ENCODE measurements at places on chromosomes 1 and 21. TPM values are rescaled to one million over a fixed set of nuclear protein-coding genes. Genes with fewer than 3 reads are reported as not detected.
A peak's percentile ranks its signal among the peaks of the same experiment; 100 is the strongest.

Gene GJA9
- total RNA-seq, result not detected

Gene NTNG1
- total RNA-seq, result 1.4 TPM

GRCh38 chr1:1371746-1372711 lies 3.0 kb downstream of the AURKAIP1 start:
- H3K4me1 ChIP-seq, result peaks cover 22% of the 10 kb centered on the region
- H3K4me3 ChIP-seq, result no peak overlapping the region
- H3K27ac ChIP-seq, result no peak overlapping the region

Gene RYR2
- 75.9 TPM for total RNA-seq

Gene FCRL5
- 0.54 TPM for total RNA-seq

DNA sequence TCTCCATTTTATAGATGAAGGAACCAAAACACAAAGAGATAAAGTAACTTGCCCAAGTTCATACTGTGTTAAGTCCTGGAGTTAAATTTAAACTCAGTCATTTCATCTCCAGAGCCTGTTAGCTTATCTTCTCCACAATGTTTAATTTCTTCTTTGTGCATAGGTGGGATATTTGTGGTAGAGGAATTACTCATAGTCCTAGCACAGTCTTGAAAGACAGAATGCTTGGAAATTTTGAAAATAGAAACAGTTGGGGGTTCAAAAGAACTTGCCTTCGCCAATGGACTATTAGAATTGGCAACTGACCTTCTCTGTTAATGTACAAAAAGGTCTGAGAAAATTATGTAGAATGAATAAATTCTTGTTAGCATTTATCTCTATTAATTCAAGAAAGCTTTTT lies 832.0 kb upstream of the PRMT6 start:
- no peaks in the 10 kb centered on the region for H3K27me3 ChIP-seq
- H3K36me3 ChIP-seq, result no peaks in the 10 kb centered on the region
- no peak overlapping the region for H3K4me3 ChIP-seq
- no peak for DNase-seq
- H3K27ac ChIP-seq, result no peak overlapping the region

GRCh38 chr1:61640531-61641530 lies 84.1 kb downstream of the TM2D1 start:
- DNase-seq, result no peak
- H3K27ac ChIP-seq, result peak overlapping the region; percentile 91
- no peaks in the 10 kb centered on the region for H3K36me3 ChIP-seq
- H3K4me1 ChIP-seq, result peaks cover 50% of the 10 kb centered on the region
- H3K4me3 ChIP-seq, result peak overlapping the region; percentile 69

GRCh38 chr1:152053375-152053774 lies 16.6 kb upstream of the S100A11 start:
- H3K27me3 ChIP-seq, result no peaks in the 10 kb centered on the region
- peaks cover 5% of the 10 kb centered on the region for H3K4me1 ChIP-seq
- H3K4me3 ChIP-seq, result no peak overlapping the region
- H3K27ac ChIP-seq, result no peak overlapping the region

GRCh38 chr1:108708691-108709660 lies 3.7 kb upstream of the FNDC7 start:
- H3K4me3 ChIP-seq, result no peak overlapping the region
- H3K4me1 ChIP-seq, result no peaks in the 10 kb centered on the region
- H3K27ac ChIP-seq, result no peak overlapping the region
- no peak for DNase-seq
- H3K27me3 ChIP-seq, result no peaks in the 10 kb centered on the region
- no peaks in the 10 kb centered on the region for H3K36me3 ChIP-seq

Gene CYP4A11
- not detected for total RNA-seq

GRCh38 chr1:82755671-82756070 lies 954.9 kb downstream of the ADGRL2 start:
- H3K36me3 ChIP-seq, result no peaks in the 10 kb centered on the region
- no peaks in the 10 kb centered on the region for H3K4me1 ChIP-seq

DNA sequence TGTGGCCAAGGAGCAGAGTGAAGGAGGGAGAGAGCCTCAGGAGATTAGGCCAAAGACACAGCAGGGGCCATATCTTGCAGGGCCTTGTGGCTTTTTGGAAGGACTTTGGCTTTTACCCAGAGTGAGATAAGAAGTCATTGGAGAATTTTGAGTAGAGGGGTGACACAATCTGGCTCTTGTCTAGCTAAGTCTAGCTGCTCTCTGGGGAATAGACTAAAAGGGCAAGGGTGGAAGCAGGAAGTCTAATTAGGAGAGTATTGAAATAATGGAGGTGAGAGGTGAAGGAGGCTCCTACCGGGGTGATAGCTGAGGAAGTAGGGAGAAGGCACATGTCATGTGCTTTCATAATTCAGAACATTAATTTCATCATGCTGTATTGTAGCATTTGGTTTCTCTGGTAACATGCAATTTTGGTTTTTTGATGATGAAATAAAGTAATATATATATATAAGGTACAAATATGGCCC lies 34.3 kb upstream of the KCNA3 start:
- no peaks in the 10 kb centered on the region for H3K36me3 ChIP-seq
- H3K27me3 ChIP-seq, result no peaks in the 10 kb centered on the region
- H3K4me1 ChIP-seq, result no peaks in the 10 kb centered on the region

Gene SPRR2E
- total RNA-seq, result not detected

DNA sequence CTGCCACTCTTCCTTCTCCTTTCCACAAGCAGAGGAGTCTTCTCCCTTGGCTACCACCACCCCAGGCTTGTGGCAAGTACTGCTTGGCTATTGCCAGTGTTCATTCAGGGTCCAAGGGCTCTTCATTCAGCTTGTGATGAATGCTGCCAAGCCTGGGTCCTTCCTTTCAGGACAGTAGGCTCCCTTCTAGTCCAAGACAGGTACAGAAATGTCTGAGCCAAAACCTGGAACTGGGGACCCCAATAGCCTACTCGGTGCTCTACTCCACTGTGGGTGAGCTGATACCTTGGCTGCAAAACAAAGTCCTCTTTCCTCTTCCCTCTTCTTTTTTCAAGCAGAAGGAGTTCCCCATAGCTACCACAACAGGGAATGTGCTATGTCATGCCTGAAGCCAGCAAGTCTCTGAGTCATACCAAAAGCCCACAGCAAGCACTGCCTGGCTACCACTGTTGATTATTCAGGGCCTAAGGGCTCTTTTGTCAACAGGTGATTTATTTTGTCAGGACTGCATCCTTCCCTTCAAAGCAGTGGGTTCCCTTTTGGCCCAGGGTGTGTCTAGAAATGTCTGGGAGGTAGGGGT lies 268.9 kb downstream of the HHAT start:
- H3K4me1 ChIP-seq, result peaks cover 5% of the 10 kb centered on the region
- H3K27me3 ChIP-seq, result no peaks in the 10 kb centered on the region
- H3K4me3 ChIP-seq, result peak overlapping the region; percentile 15
- no peak for DNase-seq
- no peaks in the 10 kb centered on the region for H3K36me3 ChIP-seq

- no peaks in the 10 kb centered on the region for H3K27me3 ChIP-seq
- no peak overlapping the region for H3K27ac ChIP-seq
- peaks cover 8% of the 10 kb centered on the region for H3K4me1 ChIP-seq
- no peak for DNase-seq
Measured at GRCh38 chr1:196609370-196609737, 1.1 kb upstream of the KCNT2 start.

- no peak for DNase-seq
- H3K27ac ChIP-seq, result no peak overlapping the region
- H3K27me3 ChIP-seq, result no peaks in the 10 kb centered on the region
Measured at GRCh38 chr1:35962952-35963351, 32.0 kb downstream of the AGO3 start.

DNA sequence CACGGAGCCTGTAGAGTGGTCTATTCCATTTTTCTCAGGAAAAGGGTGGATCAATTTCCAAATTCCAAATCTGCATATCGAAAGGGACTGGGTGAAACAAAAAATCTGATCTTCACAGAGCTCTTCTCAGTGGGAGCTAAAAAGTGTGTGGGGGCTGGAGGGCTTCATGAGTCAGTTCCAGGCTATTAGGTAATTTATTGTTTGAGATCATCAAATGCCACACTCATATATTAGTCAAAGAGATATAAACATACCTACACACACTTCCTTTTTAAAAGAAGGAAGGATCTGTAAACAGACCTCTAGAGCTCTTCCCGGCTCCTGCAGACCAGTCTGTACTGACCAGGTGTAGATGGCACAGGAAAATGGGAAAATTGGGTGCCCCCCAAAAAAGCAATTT lies 175.4 kb downstream of the ZBTB18 start:
- no peaks in the 10 kb centered on the region for H3K27me3 ChIP-seq
- no peak overlapping the region for H3K27ac ChIP-seq
- H3K4me3 ChIP-seq, result no peak overlapping the region
- no peaks in the 10 kb centered on the region for H3K36me3 ChIP-seq

DNA sequence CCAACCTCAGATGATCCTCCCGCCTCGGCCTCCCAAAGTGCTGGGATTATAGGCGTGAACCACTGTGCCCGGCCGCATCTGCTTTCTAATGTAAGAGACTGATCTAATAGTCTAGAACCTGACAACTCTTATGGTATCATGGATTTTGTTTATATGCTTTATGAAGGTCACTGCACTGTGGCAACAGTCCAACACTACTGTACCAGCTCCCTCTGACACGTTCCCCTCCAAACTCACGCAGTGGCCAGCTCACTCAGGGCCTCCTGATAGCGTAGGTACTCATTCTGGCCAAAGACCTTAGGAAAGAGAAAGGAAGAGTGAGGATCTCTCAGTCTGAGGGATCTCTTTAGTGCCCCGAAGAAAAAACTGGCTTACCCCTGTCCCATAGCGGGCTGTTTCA lies 6.0 kb upstream of the CFAP141 start:
- no peak overlapping the region for H3K27ac ChIP-seq
- no peak for DNase-seq
- no peaks in the 10 kb centered on the region for H3K4me1 ChIP-seq
- H3K27me3 ChIP-seq, result no peaks in the 10 kb centered on the region
- H3K4me3 ChIP-seq, result no peak overlapping the region

- no peak overlapping the region for H3K4me3 ChIP-seq
- no peaks in the 10 kb centered on the region for H3K4me1 ChIP-seq
- H3K36me3 ChIP-seq, result no peaks in the 10 kb centered on the region
- H3K27ac ChIP-seq, result no peak overlapping the region
- DNase-seq, result no peak
- H3K27me3 ChIP-seq, result no peaks in the 10 kb centered on the region
Measured at GRCh38 chr1:14704846-14705245, 106.4 kb downstream of the KAZN start.

Gene PRR9
- total RNA-seq, result not detected

- no peak overlapping the region for H3K27ac ChIP-seq
- no peaks in the 10 kb centered on the region for H3K36me3 ChIP-seq
- no peak for DNase-seq
Measured at GRCh38 chr21:34897828-34898227, 151.3 kb downstream of the RUNX1 start.

Gene PTGFR
- 8.7 TPM for total RNA-seq

DNA sequence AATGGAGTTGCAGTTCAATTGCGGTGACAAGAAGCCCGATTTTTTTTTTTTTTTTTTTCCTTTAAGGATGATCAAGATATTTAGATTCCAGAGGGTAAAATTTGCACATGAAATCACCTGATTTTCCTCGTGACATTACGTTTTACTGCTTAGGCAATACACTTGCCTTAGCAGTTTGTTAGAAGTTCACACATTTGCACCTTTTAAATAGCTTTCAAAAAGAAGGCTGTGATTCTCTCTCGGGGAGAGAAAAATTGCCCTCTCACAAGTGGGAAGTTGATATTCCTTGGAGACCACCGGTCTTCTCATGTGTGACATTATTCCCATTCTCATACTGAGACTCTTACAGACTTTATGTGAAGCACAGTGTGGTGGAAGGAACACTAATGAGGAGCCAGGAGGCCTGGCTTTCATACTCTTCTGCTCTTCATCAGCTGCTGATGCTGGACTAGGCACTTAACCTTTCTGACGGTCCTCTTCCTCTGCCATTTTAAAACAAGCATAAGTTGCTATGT lies 69.8 kb upstream of the HSPA13 start:
- no peaks in the 10 kb centered on the region for H3K36me3 ChIP-seq
- DNase-seq, result no peak
- no peak overlapping the region for H3K27ac ChIP-seq
- H3K4me3 ChIP-seq, result no peak overlapping the region
- no peaks in the 10 kb centered on the region for H3K27me3 ChIP-seq

DNA sequence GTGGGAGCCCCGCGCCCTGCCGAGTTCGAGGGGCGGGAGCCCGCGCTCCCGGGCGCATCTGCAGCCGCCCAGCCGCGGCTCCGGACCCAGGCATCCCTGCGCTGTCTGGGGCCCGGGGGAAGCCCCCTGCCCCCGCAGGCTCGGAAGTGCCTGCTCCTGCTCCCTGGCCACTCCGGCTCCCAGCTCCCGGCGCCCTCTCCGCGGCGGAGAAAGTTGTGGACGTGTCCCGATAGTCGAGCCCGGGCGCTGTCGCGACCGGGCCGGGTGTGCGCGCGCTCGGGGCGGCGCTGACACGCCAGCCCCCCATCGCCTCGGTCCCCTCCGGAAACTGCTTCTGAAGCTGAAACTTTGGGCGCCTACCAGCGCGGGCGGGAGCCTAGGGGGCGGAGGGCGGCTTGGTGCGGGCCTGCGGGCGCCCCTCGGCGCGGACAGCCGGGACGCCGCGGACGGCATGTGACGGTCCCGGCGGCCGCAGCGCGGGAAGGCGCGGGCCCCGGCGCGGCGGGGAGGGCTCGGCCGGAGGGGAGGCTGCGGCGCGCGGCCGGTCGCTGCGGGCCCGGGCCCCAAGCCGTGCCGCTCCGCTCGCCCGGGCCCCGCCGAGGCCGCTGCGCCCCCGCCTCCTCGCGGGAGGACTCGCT lies 515 bp downstream of the MAN1C1 start:
- DNase-seq, result no peak
- no peaks in the 10 kb centered on the region for H3K27me3 ChIP-seq
- no peaks in the 10 kb centered on the region for H3K36me3 ChIP-seq
- peaks cover 47% of the 10 kb centered on the region for H3K4me1 ChIP-seq

GRCh38 chr21:46182548-46183336 lies 1.5 kb downstream of the SPATC1L start:
- DNase-seq, result no peak
- H3K27me3 ChIP-seq, result no peaks in the 10 kb centered on the region
- H3K4me1 ChIP-seq, result peaks cover 3% of the 10 kb centered on the region
- H3K36me3 ChIP-seq, result no peaks in the 10 kb centered on the region

Gene FMO4
- total RNA-seq, result 10.6 TPM

- DNase-seq, result no peak
- H3K36me3 ChIP-seq, result no peaks in the 10 kb centered on the region
- no peaks in the 10 kb centered on the region for H3K27me3 ChIP-seq
- H3K27ac ChIP-seq, result no peak overlapping the region
Measured at GRCh38 chr1:214637722-214638458, 34.9 kb downstream of the CENPF start.

DNA sequence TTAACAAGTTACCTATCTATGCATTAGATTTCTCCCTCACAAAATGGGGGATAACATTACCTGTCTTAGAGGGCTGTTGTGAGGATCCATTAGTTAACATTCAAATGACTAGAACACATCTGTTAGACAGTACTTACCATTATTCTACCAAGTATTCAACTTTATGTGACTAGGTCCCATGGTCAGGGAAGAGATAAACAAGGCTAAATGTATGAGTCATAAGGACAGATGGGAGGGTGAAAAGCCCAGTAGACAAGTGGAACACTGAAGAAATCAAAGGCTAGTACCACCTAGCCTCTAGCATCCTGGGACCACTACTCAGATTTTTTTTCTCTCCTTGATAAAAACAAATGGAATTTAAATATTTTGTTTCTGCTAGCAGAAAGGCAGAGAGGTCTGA lies 9.0 kb upstream of the VHLL start:
- H3K36me3 ChIP-seq, result peaks cover 38% of the 10 kb centered on the region
- H3K4me1 ChIP-seq, result no peaks in the 10 kb centered on the region
- H3K4me3 ChIP-seq, result no peak overlapping the region
- DNase-seq, result no peak
- H3K27me3 ChIP-seq, result no peaks in the 10 kb centered on the region

Data from thoracic aorta (tissue), 2 donors.